ENCODE measurements at places on chromosomes 7 and 10. TPM values are rescaled to one million over a fixed set of nuclear protein-coding genes. Genes with fewer than 3 reads are reported as not detected.

Gene PON3
- total RNA-seq = 8.9 TPM

Gene DLX6
- total RNA-seq = not detected

Gene SOSTDC1
- total RNA-seq = 1.4 TPM

Gene LRRN3
- 0.31 TPM for total RNA-seq

Gene CLRN3
- not detected for total RNA-seq

Gene HOXA7
- 6.2 TPM for total RNA-seq

Gene VWC2
- total RNA-seq = 0.09 TPM

Gene FKBP6
- total RNA-seq = not detected

Gene R3HCC1L
- total RNA-seq = 18.0 TPM

Gene HOXA9
- 7.1 TPM for total RNA-seq

Gene PLXNA4
- 9.0 TPM for total RNA-seq

Gene CTAGE8
- 1.2 TPM for total RNA-seq

Gene ASB4
- total RNA-seq = 0.80 TPM

Gene VKORC1L1
- 23.4 TPM for total RNA-seq

Gene TUBB8
- not detected for total RNA-seq

Gene FOXI2
- total RNA-seq = 0.40 TPM

Gene ZNF804B
- total RNA-seq = not detected

Gene SMKR1
- 0.36 TPM for total RNA-seq

Gene IKZF1
- total RNA-seq = 20.1 TPM

Gene CLCN1
- total RNA-seq = not detected

Gene PCGF6
- total RNA-seq = 10.2 TPM

Gene CTTNBP2
- total RNA-seq = 21.5 TPM

Gene PDIA4
- 61.5 TPM for total RNA-seq

Gene DKK1
- total RNA-seq = 3.3 TPM

Gene SHH
- total RNA-seq = 16.7 TPM

Gene CDK14
- 79.4 TPM for total RNA-seq

Gene NPSR1
- not detected for total RNA-seq

Gene SPDYE16
- 1.9 TPM for total RNA-seq

Gene SP8
- not detected for total RNA-seq

Gene CAMK2G
- 30.5 TPM for total RNA-seq

Gene EPHA1
- total RNA-seq = 0.22 TPM

Gene PAXIP1
- total RNA-seq = 14.0 TPM

Gene SEPHS1
- 34.8 TPM for total RNA-seq

Gene PRLHR
- not detected for total RNA-seq

Gene GIMAP6
- 32.7 TPM for total RNA-seq

Gene VIPR2
- total RNA-seq = 2.0 TPM

Gene STK17A
- total RNA-seq = 19.3 TPM

Gene GLRX3
- 41.0 TPM for total RNA-seq

All from sciatic nerve (tissue), 2 donors.